ENCODE measurements at places on chromosomes 1 and 21. TPM values are rescaled to one million over a fixed set of nuclear protein-coding genes. Genes with fewer than 3 reads are reported as not detected.

Gene TMEM82
- total RNA-seq: not detected

Gene CD244
- total RNA-seq: 0.53 TPM

Gene MAP3K6
- 8.5 TPM for total RNA-seq

Gene KRTAP13-2
- not detected for total RNA-seq

Gene TFF3
- total RNA-seq: not detected

Gene PRMT6
- total RNA-seq: 7.9 TPM

Gene GJA9
- not detected for total RNA-seq

Gene PEAR1
- total RNA-seq: 0.41 TPM

Gene CD1D
- 0.11 TPM for total RNA-seq

Gene SAMSN1
- 51.3 TPM for total RNA-seq

Gene SH2D2A
- total RNA-seq: 51.8 TPM

All from CD4-positive, alpha-beta T cell (primary cell).